ENCODE measurements at places on chromosomes 3 and 15.

- H3K4me1 ChIP-seq = no peaks in the 10 kb centered on the region
- no peak for DNase-seq
- H3K36me3 ChIP-seq = no peaks in the 10 kb centered on the region
- H3K27ac ChIP-seq = no peak overlapping the region
- H3K27me3 ChIP-seq = no peaks in the 10 kb centered on the region
Measured at GRCh38 chr3:1613962-1614361, 484.7 kb upstream of the CNTN4 start.

DNA sequence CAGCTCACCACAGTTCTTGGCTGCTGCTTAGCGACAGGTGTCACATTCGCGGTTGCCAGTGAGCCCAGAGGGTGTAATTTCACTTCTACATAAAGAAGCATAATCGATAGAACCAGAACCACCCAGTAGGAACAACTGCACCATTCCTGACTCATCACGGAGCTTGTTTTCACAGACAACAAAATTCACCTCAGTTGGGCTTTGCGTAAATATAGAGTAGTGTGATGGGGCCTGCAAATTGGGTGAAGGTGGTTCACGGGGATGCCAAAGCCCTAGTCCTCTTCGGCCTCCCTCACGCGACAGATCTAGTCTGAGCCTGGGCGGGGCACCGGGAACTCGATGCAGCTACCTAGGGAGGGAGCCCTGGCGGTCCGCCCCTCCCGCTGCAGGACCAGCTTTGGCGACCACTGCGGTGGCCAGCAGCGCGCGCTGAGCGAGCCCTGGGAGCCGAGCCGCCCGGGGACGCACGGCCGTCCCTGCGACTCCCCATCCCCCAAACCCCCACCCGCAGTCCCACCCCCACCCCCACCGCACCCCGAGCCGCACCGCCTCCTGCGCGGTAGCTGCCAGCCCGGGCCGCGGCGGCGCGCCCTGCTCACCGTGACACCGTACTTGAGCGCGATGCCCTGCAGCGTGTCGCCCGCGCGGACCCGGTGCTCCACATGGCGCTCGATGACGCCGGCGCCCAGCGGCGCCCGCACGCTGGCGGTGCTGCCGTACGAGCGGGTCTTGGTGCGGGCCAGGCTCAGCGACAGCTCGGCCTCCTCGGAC, 519 bp downstream of the LYSMD2 start:
- no peak for DNase-seq
- H3K36me3 ChIP-seq = no peaks in the 10 kb centered on the region
- H3K27me3 ChIP-seq = no peaks in the 10 kb centered on the region

- DNase-seq = no peak
- H3K4me1 ChIP-seq = peaks cover 25% of the 10 kb centered on the region
- H3K36me3 ChIP-seq = peaks cover 15% of the 10 kb centered on the region
- peak overlapping the region; percentile 47 for H3K27ac ChIP-seq
Measured at GRCh38 chr3:42102571-42102970, 11.4 kb downstream of the TRAK1 start.

DNA sequence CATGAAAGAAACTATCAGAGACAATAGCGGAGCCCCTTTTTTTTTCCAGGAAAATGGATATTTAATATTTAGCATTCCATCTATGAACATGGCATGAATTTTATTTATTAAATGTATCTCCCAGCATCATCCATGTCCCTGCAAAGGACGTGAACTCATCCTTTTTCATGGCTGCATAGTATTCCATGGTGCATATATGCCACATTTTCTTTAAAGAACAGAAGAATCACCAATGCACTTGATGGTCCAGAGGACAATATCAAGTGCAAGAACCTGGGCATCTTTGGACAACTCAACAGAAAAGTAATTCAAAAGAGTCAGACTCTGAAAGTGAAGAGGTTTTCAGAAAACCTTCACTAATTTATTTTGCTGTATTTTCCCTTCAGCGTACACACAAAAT, 133.0 kb upstream of the SLC7A14 start:
- H3K4me1 ChIP-seq = peaks cover 20% of the 10 kb centered on the region
- H3K27ac ChIP-seq = no peak overlapping the region
- DNase-seq = no peak
- H3K4me3 ChIP-seq = no peak overlapping the region
- H3K27me3 ChIP-seq = no peaks in the 10 kb centered on the region

DNA sequence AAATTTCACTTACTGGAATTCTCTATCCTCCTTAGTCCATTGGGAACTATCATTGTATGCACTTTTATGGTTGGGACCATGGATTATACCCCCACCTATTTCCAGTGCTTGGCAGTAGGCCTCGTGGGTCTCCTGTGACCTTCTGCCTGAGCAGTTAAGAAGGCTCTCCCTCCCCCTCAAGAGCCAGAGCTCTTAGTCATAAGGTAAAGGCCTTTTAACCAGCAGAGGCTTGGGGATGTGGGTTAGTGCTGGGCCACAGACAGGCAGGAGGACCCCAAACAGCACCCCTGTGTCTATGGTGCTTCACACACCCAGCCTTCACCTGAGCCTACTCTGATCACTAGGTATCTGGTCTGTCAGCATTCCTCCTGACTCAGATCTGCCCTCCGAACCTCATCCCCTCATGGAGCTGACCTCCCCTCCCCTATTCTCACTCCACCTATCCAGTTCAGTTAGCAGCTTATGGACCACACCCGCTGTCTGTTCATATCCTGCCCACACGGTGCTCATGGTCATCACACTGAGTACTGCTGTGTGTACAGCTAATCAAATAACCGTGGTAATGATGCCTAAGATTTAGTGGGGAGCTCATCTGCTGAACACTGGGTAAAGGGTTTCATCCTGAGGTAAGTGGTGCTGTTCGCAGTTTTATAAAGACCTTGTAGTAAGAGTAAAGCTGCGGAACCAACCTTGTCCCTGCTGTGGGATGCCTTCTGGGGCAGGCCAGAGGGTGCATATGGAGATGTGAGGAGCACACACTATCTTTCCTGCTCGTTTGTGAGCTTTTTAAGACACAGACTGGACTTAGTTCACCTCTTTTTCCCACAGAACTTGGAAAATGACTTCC, 40.9 kb downstream of the KLHL18 start:
- no peak overlapping the region for H3K4me3 ChIP-seq
- H3K27ac ChIP-seq = peak overlapping the region; percentile 15
- H3K4me1 ChIP-seq = peaks cover 10% of the 10 kb centered on the region
- no peaks in the 10 kb centered on the region for H3K27me3 ChIP-seq

DNA sequence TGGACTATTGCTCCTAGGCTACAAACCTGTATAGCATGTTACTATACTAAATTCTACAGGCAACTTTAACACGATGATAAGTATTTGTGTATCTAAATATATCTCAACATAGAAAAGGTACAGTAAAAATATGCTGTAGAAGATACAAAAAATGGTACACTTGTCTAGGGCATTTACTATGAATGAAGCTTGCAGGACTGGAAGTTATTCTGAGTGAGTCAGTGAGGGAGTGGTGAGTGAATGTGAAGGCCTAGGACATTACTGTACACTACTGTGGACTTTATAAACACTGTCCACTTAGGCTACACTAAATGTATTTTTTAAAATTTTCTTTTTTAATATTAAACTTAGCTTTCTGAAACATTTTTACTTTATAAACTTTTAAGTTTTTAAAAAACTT, 140.5 kb upstream of the SGO1 start:
- H3K4me1 ChIP-seq = no peaks in the 10 kb centered on the region
- H3K4me3 ChIP-seq = no peak overlapping the region
- H3K36me3 ChIP-seq = no peaks in the 10 kb centered on the region
- H3K27ac ChIP-seq = no peak overlapping the region

- H3K4me3 ChIP-seq = no peak overlapping the region
- H3K27me3 ChIP-seq = no peaks in the 10 kb centered on the region
- H3K4me1 ChIP-seq = no peaks in the 10 kb centered on the region
- H3K36me3 ChIP-seq = no peaks in the 10 kb centered on the region
- no peak for DNase-seq
Measured at GRCh38 chr3:78621061-78621716, 1146.6 kb downstream of the ROBO1 start.

DNA sequence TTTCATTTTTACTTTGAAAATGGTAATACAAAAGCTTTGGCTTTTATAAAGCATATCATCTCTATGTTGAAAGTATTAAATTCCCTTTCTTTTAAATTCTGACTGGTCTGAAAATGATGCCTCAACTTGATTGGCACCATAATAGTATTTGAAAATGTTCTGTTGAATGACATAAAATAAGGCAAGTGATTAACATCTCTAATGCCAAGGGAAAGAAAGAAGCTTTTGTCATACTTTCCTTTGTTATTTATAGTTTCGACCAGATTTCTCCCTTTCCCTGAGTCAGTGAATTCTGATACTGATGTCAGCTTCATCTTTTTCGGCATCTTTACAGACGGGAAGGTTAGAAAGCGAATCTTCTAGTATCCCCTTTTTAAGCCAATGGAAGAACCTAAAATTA, 3.4 kb upstream of the AP4E1 start:
- no peaks in the 10 kb centered on the region for H3K36me3 ChIP-seq
- DNase-seq = no peak
- H3K27me3 ChIP-seq = no peaks in the 10 kb centered on the region
- H3K4me1 ChIP-seq = peaks cover 9% of the 10 kb centered on the region
- H3K27ac ChIP-seq = no peak overlapping the region
- no peak overlapping the region for H3K4me3 ChIP-seq

DNA sequence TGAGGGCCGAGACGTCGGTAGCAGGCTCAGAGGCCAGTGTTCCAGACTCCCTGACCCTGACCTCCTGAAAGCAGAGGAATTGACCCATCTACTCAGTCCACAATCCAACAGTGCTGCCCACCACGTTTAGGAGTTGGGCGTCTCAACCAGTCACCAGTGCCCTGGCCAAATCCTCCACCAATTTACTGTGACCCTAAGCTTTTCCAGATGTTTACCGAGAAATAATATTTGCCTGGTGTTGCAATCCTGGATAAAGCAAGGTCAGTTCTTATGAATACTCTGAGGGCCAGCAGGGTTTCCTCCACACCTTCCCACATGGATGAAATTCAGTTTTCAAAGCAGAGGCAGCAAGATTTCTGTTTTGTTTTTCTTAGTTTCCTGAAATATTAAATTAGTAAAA, 7.5 kb upstream of the APOD start:
- no peaks in the 10 kb centered on the region for H3K36me3 ChIP-seq
- no peak overlapping the region for H3K4me3 ChIP-seq
- peaks cover 5% of the 10 kb centered on the region for H3K27me3 ChIP-seq

DNA sequence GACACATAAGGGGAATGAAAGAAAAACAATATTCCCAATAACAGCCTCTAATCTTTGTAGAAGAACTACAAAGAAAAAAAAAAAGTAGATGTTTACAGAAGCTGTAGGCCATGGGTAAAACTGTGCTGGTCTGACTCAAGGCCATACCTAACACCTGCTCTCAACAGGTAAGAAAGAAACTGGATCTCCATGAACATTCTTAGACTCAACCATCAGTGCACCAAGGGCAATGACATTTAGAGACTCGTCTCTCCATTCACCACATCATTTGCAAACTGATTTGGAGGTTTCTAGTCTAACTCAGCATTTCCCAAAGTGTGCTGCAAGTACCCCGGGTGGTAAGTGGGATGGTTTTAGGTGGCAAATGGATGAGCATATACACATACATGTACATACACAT, 164.2 kb downstream of the FOXP1 start:
- no peak overlapping the region for H3K27ac ChIP-seq
- H3K4me1 ChIP-seq = peaks cover 23% of the 10 kb centered on the region
- H3K4me3 ChIP-seq = no peak overlapping the region
- no peaks in the 10 kb centered on the region for H3K27me3 ChIP-seq
- no peaks in the 10 kb centered on the region for H3K36me3 ChIP-seq

DNA sequence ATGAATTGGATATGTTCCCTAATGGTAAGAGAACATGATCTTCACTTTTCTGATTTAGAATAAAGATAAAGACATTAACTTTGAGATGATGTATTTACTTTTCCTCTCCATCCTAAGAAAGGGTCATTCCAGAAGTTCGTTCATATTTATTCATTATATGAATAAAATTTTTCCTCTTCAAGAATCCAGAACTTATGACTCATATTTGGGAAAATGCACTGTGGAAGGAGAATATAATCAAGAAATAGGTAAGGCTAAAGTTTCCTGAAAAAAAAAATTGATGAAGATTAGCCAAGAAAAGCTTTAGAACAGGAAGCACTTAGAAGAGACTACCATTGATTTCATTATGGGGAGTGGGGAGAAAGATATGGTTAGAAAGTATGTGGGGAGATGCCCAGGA, 36.5 kb upstream of the CBLB start:
- DNase-seq = no peak
- H3K36me3 ChIP-seq = no peaks in the 10 kb centered on the region
- no peak overlapping the region for H3K4me3 ChIP-seq
- H3K27me3 ChIP-seq = no peaks in the 10 kb centered on the region
- H3K4me1 ChIP-seq = no peaks in the 10 kb centered on the region
- no peak overlapping the region for H3K27ac ChIP-seq

- peaks cover 6% of the 10 kb centered on the region for H3K4me1 ChIP-seq
- H3K4me3 ChIP-seq = no peak overlapping the region
- no peak for DNase-seq
- no peaks in the 10 kb centered on the region for H3K36me3 ChIP-seq
- no peak overlapping the region for H3K27ac ChIP-seq
Measured at GRCh38 chr15:62883938-62884479, 158.5 kb upstream of the TPM1 start.

DNA sequence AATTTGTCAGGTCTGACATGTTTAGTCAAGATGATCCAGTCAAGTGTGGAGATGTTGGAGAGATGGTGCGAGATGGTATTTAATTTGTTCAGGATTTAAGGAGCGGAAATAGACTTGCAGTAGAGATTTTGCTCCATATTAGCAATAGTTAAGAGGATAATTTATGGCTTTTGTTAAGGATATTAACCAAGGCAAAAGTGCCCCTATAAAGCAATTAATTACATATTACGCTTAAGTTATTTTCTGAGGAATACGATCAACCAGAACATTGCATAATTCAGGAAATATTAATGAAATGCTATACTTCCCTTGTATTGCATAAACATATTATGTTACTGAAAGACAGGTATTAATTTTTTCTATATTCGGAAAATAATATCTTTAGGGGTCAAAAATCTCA, 83.9 kb downstream of the ZIC1 start:
- no peaks in the 10 kb centered on the region for H3K4me1 ChIP-seq
- no peaks in the 10 kb centered on the region for H3K27me3 ChIP-seq
- no peak for DNase-seq
- H3K36me3 ChIP-seq = no peaks in the 10 kb centered on the region
- no peak overlapping the region for H3K27ac ChIP-seq

- H3K36me3 ChIP-seq = no peaks in the 10 kb centered on the region
- no peaks in the 10 kb centered on the region for H3K27me3 ChIP-seq
- H3K27ac ChIP-seq = no peak overlapping the region
- H3K4me3 ChIP-seq = no peak overlapping the region
Measured at GRCh38 chr3:156519758-156520162, 35.2 kb downstream of the SSR3 start.

DNA sequence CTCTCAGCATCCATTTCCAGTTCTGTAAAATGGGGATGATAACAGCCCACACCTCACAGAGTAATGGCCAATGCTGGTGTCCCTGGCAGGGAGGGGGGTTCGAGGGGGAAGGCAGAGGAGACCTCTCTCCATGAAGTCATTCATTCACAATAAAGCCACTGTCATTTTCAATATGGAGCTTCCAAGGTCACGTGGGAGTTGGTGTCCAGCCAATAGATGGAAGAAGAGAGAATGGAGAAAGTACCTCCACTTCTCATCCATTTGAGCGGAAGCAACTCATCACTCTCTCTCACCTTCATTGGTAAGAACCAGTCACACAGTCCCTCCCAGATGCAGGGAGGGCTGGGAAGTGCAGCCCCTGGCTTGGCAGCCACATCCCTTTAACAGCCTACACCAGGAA, 14.9 kb upstream of the RBSN start:
- H3K4me3 ChIP-seq = no peak overlapping the region
- no peak overlapping the region for H3K27ac ChIP-seq
- no peaks in the 10 kb centered on the region for H3K27me3 ChIP-seq
- no peaks in the 10 kb centered on the region for H3K36me3 ChIP-seq
- H3K4me1 ChIP-seq = no peaks in the 10 kb centered on the region

Data from keratinocyte (primary cell).